Stomach (tissue), 19 donors: ENCODE measurements at places on chromosomes 2 and 18. TPM values are rescaled to one million over a fixed set of nuclear protein-coding genes. Genes with fewer than 3 reads are reported as not detected.

CD8B gene
- total RNA-seq = not detected

PASK gene
- total RNA-seq = 10.5 TPM

ZAP70 gene
- 19.2 TPM for total RNA-seq

CNTNAP5 gene
- total RNA-seq = not detected

CAPN14 gene
- 1.3 TPM for total RNA-seq

MARCO gene
- total RNA-seq = 2.0 TPM

STPG4 gene
- total RNA-seq = not detected

CLIP4 gene
- total RNA-seq = 48.3 TPM

COBLL1 gene
- 81.0 TPM for total RNA-seq

C1GALT1C1L gene
- total RNA-seq = not detected

CXCR4 gene
- 42.6 TPM for total RNA-seq

ANKRD30B gene
- not detected for total RNA-seq

CFAP65 gene
- not detected for total RNA-seq

LGALSL gene
- 17.4 TPM for total RNA-seq

SH2D6 gene
- not detected for total RNA-seq

ZNF513 gene
- 15.1 TPM for total RNA-seq

PJVK gene
- not detected for total RNA-seq

PRKRA gene
- total RNA-seq = 67.7 TPM

TMEM247 gene
- total RNA-seq = not detected

ICOS gene
- total RNA-seq = not detected

RAB17 gene
- 187 TPM for total RNA-seq

TM4SF20 gene
- total RNA-seq = not detected

REG1B gene
- total RNA-seq = not detected

TANC1 gene
- 35.1 TPM for total RNA-seq

LIMS2 gene
- total RNA-seq = 30.3 TPM

FIGLA gene
- total RNA-seq = not detected
